ENCODE measurements at places on chromosomes 13 and 19. TPM values are rescaled to one million over a fixed set of nuclear protein-coding genes. Genes with fewer than 3 reads are reported as not detected.

Gene C19orf33
- not detected for total RNA-seq

GRCh38 chr19:6519289-6519688, 11.5 kb upstream of the TNFSF9 start:
- no peak for DNase-seq

DNA sequence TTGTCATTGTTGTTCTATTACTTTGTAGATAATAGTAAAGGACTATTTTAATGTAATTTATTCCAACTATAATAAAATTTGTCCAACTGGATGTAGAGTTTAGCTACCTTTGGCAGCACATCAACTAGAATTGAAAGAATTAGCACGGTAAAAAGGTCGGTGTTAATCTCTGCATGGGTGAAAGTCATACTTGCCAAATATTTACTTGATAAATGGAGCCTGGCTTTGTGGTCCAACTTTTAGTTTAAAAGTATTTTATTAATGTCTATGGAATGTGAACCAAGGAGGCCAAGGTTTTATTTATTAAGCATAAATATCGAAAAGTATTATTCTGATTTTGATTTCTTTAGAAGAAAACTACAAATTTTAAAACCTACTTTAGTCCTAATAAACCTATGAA, 1389.0 kb downstream of the PCDH9 start:
- no peak for DNase-seq

DNA sequence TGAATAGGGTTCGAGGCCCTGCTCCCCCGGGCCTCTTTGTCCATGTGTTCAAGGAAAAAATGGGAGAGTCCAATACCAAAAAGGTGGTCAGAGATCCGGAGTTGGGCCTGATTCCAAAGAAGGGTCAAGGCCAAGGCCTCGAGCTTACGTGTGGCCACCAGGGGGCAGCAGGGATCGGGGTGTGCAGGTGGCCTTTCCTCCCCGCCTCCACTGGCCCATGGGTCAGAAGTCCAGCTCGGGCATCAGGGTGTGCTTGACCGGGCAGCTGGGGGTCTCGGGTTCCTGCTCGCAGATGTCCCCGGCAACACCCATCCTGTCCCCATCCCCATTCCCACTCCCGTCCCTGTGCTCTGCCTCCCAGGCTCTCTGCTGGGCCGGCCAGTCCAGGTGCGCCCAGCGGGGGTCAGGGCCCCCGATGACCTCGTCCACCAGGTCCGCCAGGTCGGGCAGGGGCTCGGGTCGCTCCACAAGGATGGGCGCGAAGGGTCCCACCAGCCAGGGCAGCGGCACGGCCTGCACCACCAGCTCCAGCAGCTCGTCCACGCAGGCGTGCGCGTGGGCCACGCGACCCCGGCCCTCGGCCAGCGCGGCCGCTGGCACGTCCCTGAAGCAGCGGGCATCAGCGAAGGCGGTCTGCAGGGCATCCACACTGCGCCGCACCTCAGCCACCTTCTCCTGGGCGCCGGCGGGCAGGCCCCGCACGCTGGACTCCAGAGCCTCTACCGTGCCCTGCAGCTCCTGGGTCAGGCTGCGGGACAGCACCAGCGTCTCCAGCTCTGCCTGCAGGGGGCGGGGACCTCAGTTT, 5.2 kb upstream of the PLIN4 start:
- DNase-seq, result peak; percentile 31

DNA sequence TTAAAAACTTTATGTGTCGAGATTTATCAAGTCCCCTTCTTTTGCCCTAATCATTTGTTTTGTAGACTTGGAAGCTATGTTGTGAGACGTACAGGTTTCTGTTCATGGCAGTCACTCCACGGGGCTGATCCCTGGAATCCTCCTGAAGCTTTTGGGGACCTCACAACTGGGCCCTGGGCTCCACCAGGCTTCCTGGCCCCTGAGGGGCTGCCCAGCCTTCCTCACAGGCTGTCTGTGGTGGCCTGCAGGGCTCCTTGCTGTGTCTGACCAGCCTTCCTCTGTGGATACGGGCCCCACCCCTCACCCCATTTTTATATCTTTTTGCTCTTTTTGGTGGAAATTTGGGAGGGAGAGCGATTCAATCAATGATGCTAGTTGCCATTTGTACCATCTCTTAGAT, 38.1 kb downstream of the CHST8 start:
- no peak for DNase-seq

GRCh38 chr13:21537105-21537504, 66.9 kb downstream of the MICU2 start:
- no peak for DNase-seq

- no peak for DNase-seq
Measured at GRCh38 chr19:18987456-18987855, 45.9 kb downstream of the SUGP2 start.

GRCh38 chr19:44649578-44650145, 6.0 kb downstream of the PVR start:
- no peak for DNase-seq

DNA sequence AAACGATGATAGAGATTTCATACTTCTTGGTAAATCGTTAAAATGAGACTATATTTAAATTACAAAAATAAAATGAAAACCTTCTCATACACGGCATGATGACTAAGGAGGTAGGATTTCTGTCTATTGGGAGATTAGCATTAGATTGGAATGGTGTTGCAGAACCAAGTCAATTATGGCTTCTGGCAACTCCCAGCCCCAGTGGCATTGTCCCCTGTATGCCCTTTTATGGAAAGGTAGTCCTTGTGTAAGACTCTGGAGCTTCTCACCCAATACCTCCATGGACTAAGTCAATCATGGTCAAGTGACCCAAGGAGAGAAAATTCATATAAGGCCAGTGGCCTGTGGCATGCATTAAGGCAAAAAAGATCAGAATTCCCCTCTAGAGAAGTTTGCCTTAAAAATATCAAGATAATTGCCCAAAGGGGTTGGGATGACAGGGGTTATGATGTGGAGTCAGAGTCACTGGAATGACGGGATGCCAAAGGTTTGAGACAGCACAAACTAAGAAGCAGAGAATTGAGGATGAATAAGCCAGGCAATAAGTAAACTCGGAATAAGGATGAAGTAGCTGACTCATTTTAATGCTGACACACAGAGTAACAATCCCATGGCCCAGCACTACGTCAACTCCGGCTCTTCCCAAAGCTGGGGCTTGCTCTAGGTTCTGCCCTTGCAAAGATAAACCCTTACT, 57.8 kb upstream of the POSTN start:
- DNase-seq, result no peak

- DNase-seq, result peak; percentile 96
Measured at GRCh38 chr19:46634045-46634655, 1.9 kb downstream of the GNG8 start.

DNA sequence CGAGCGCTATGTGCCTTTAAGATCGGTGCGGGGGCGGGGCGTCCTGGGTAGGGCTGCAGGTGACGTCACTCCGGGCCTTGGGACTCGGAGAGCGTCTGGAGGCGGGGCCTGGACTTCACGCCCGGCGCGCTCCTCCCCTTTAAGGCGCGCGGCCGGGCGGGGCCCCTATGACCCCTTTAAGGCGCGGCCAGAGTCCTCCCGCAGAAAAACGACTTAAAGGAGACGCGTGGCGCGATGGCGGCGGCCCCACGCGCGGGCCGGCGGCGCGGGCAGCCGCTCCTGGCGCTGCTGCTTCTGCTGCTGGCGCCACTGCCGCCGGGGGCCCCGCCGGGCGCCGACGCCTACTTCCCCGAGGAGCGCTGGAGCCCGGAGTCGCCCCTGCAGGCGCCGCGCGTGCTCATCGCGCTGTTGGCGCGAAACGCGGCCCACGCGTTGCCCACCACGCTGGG, at the start of gene COLGALT1:
Gene COLGALT1 (plus strand): TSS at position 170 of the 449 bp plus-strand sequence. CDS start 65 bp downstream, at position 235.
- DNase-seq, result peak; percentile 100

Measured in activated CD8-positive, alpha-beta T cell treated with anti-CD3 and anti-CD28 coated beads, Interleukin-2, amount 10 ng/mL, durations not matched to agents 7 days and 5 days (primary cell).